Activated T-helper 17 cell treated with anti-CD3 and anti-CD28 coated beads, Interleukin-2, amount 50 U/mL, for 72 hours (primary cell): ENCODE measurements at places on chromosomes 2 and 18. TPM values are rescaled to one million over a fixed set of nuclear protein-coding genes. Genes with fewer than 3 reads are reported as not detected.

GRCh38 chr2:170716851-170717598 is 1.9 kb downstream of the SP5 start:
- peak; percentile 35 for ATAC-seq

GRCh38 chr2:24439280-24439970 is 51.6 kb upstream of the NCOA1 start:
- ATAC-seq, result no peak

DNA sequence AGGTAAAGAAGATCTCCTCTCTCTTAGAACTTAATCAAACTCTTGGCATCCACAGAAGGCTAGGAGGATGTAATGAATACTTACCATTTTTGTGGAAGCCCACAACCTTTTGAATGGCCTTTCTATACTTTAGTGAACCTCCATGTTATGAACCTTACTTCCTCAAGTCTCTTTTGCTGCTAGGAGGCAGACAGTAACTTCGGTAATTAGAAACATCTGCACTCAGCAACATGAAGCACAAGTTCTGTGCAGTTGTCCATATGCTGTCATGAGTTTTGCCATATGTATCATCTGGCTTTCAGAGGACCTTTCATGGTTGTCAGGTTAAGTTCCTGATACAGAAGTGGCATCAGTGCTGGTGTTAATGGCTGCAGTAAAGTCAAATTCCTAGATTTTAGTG is 50.4 kb downstream of the PDK1 start:
- no peak for ATAC-seq

- no peak for ATAC-seq
These were observed 186.9 kb downstream of the MYO1B start for GRCh38 chr2:191432121-191432520.

DNA sequence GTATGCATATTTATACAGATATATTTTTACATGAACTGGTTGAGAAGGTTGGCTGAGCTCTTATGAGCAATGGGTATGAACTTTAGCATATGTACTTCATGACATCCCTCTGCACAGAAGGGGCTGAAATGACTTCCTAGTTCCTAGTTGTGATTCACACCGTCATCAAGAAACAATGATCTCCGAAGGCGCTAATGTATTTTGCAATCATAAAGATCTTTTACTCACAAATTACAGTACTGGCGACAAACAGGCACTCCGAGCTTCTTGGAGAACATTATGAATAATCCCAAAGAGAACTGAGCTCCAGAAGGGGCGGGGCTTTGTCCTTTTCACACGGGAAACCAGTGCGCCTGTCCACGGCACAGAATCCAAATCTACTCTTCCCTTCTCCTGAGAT is 18.1 kb downstream of the BCL2 start:
- ATAC-seq, result peak; percentile 55

- ATAC-seq, result no peak
These were observed 1300.0 kb upstream of the FAM98A start for GRCh38 chr2:34899079-34899478.

- no peak for ATAC-seq
These were observed 30.3 kb downstream of the ZC3H15 start for GRCh38 chr2:186516396-186516795.

DNA sequence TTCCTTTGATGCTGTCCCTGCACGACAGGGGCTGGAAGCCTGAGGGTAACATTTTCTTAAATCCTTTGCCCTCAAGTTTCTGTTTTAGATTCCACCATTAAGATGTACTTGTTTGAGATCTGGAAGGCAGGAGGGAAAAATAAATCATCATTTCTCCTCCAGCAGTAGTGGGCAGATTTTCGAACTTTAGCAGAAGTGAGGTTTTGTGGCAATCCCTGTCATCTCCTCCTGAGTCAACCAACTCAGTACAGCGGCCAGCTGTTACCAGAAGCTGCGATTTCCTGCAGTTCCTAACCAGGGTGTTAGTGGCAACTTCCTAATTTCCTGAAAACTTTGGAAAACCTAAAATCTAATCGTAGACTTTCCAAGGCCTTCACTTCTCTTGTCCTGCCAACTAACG is 517.2 kb upstream of the ACVR2A start:
- ATAC-seq, result peak; percentile 95

DNA sequence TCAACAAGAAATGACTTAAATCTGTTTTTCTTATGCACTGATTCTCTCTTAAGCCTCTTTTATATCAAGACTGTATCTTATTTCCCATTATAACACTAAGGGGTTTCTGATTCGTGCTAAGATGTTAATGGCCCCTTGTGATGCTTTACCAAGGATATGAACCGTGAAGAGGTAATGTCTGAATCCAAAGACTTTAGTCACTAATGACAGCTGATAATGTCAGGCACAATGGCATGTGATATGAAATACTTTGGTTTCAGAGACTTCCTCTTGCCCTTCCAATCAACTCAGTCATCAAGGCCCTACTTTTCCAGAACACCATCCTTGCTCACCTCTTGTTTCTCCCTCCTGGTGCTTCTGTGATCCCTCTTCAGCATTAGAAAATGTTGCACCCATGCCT is 262.8 kb downstream of the KCNE4 start:
- ATAC-seq, result no peak

DNA sequence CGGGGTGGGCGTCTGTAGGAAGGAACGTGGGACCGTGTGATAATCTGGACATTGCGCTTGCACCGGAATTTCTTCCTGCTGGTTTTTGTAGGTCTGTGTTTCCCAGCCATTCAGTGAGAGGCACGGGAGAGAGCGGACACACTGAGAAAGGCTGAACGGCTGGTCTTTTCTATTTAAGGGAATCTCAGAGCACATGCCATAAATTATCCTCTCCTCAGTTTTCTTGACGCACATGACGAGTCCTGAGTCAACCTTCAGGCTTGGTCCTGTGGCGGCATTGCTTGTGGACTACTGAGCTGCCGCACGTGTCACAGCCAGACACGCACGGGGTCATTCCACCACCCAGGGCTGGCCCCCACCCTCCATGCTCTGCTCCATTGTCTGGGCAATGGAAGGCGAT is 519.3 kb upstream of the ID2 start:
- ATAC-seq, result no peak

- ATAC-seq, result no peak
These were observed 184.1 kb downstream of the CALCRL start for GRCh38 chr2:187263675-187264560.

DNA sequence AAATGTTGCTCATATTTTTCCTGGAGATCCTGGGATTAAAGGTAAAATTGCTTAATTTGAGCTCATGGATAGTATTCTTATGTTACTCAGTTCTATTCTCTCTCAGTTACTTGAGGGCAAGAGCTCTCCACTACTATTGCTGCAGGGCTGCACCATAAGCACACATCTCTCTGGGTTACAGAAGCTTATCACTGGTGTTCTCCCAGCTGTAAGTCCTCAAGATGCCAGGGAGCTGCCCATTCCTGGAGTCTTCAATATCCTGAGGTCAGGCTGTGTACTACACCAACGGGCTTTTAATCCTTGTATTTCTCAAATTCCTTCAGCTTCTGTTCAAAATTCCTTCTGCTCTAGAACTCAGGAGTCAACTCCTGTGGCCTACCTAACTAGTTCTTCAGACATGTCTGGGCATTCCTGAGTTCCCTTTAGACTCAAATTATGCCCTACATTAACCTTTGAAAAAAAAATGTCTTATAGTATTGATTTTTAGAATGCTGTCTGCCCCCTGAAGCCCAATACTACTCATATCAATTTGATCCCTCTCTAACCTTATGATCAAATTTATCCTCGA is 17.7 kb upstream of the COBLL1 start:
- no peak for ATAC-seq

GRCh38 chr2:235264512-235264911 is 229.3 kb upstream of the AGAP1 start:
- no peak for ATAC-seq

DNA sequence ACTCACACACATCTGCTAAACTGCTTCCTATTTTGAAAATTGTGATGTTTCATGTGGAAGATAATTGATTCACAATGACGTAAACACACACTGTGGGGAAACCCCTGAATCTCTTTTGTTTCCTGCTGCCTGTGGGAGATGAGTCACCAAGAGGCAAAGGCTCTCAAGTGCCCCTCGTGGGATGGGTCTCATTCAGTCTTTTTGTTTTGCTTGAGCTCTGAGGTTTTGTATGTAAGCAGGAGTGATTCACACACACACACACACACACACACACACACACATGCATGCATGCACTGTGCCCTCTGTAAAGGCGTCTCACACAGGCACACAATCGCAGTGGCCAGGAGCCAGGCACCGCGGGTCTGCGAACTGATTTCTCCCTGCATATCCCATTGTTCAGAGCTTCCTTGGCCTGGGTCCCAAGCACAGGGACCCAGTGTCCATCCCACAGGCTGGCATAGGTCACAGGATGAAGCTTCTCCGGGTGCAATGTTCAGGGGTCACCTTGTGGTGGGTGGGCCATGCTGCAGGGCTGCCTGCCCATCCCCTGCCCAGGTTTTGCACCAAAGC is 12.1 kb upstream of the ARHGEF4 start:
- peak; percentile 94 for ATAC-seq

DNA sequence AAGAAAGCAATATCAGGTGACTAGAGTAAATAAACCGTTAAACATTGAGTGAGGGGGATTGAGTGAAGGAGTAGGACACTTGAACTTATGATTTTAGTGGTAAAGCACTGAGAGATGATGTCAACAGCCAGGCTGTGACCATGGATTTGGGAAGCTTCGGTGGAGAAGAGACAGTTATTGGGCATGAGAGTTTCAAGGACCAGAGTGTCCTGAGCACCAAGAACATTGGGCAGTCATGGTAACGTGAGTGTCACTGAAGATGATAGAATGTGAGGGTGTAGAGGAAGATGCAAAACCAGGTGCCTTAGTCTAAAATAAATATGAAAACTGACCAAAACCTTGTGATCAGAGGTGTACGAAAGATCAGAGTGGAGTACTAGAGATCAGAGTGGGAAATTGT is 248.1 kb downstream of the ASXL3 start:
- no peak for ATAC-seq

DNA sequence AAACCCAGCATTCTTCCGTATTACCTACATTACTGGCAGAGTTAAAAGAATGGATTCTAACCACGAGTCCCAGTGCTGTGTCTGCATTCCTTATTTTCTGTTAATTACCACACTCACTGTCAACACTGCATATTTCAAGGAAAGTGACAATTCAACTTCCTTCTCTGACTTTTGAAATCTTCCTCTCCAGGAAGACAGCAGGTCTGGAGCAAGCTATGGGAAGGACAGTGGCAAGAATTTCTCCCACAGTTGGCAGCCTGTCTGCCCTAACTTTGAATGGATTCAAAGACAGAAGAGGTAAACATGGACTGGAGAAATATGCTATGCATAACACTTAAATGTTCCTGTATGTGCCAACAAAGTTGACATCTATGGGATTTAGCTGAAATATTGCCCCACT is 700.5 kb upstream of the CHAC2 start:
- ATAC-seq, result no peak

The C1QL2 gene
- not detected for total RNA-seq

The SERPINB10 gene
- total RNA-seq, result not detected

The POMC gene
- total RNA-seq, result 6.1 TPM

The TUBB8B gene
- total RNA-seq, result 0.22 TPM

The NR4A2 gene
- 11.9 TPM for total RNA-seq
